ENCODE measurements at places on chromosomes 12 and 14.
A peak's percentile ranks its signal among the peaks of the same experiment; 100 is the strongest.

DNA sequence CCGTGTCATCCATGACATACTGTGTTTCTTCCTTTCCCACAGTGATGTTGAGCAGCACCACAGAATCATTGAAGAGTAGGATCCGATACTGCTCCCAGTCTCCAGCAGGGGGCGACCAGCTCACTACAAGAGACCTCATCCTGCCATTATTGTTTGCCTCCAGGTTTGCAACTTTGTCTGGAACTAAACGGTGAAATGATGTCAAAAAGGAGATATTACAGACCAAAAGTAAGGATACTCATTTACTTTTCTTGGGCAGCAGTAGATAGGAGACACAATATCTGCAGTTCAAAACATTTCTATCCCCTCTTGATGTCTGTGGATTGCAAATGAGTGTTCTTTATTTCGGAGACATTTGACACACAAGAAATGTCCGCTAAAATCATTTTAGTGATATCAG is 47.2 kb downstream of the PTPRB start:
- DNase-seq: peak; percentile 71

DNA sequence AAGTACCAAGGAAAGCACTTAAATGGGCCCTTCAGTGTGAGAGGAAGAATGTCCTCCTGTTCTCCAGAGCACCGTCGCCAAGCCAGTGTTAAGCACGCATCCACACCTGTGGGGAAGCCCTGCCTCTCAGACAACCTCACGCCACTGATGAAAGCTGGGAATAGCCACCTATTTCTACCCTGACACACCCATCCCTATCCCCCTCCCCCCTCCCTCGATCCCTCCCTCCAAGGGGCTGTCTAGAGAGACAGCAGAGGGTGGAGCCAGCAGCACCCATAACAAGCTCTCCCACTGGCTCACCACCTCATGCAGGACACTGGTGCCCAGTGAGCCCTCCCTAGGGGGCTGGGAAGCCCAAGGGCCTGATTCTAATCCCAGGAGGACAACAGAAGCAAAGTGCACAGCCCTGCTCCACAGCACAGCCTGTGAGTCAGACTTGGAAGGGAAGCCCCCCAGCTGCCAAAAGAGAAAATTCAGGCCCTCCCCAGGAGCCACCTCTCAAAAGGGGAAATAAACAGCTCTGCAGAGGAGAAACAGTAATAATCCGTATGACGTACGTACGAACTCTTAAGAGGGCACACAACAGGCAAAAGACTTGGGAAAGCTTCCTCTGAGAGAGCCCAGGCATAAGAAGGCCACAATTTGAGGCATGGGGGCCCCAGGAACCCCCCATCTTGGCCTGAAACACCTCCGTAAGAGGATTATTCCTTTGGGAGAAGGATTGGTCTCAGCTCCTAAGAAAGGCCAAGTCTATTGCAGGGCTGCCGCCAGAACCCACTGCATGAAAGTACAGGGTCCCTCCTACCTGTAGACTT is 7.8 kb downstream of the PITPNM2 start:
- peak; percentile 77 for DNase-seq

GRCh38 chr14:96586921-96587822 is 85.0 kb downstream of the PAPOLA start:
- DNase-seq: peak; percentile 35

- no peak for DNase-seq
These were observed 69.9 kb upstream of the C14orf180 start for GRCh38 chr14:104509673-104510072.

DNA sequence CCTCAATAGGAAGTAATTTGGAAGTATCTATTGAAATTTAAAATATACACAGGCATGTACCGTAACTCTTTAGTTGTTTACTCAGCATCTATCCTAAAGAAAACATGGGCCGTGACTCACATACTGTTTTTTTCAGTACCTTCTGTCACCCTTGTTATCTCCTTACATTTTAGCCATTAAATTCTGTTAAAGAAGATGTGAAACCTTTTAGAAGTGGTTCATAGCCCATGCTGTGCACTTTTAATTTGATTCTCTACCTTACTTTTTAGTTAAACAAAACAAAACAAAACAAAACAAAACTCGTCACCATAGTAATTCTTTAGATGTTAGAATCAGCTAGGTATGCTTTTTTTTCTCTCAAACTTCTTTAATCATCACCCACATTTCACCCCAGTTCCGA is 494.4 kb upstream of the RGS6 start:
- no peak for DNase-seq

DNA sequence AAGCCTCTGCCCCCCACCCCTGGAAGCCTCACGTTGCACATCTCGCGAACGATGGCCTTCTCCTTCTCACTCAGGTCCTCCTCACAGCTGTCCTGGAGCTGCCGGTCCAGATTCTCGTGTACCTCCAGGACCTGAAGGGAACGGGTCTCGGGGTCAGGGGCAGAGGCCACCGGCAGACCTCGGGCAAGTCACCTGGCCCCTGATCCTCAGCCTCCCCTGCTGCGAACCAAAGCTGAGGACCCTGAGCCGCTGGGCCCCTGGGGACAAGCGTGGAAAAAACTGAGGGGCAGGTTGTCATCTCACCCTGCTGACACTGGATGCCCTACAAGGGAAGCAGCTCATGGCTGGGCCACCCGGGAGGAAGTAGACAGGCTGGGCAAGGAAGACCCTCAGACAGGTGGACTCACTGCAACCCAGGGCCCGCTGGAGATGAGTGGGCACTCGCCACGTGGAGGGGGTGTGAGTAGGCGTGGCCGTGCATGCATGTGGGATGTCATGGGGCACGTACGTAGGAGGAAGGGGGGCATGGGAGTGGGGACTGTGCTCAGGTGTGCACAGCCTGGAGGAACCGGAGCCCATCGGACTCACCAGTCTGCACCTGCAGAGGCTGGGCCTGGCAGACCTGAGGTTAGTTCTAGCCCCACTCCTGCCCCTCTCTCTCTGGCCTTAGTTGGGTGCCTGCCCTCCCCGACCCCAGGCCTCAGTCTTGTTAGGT is 35.1 kb downstream of the CCNK start:
- DNase-seq: no peak

- no peak for DNase-seq
These were observed 91.2 kb downstream of the CEP128 start for GRCh38 chr14:80850197-80850814.

- no peak for DNase-seq
These were observed 73.0 kb downstream of the FUT8 start for GRCh38 chr14:65485516-65485915.

GRCh38 chr14:50901361-50901760 is 29.5 kb downstream of the ABHD12B start:
- no peak for DNase-seq

DNA sequence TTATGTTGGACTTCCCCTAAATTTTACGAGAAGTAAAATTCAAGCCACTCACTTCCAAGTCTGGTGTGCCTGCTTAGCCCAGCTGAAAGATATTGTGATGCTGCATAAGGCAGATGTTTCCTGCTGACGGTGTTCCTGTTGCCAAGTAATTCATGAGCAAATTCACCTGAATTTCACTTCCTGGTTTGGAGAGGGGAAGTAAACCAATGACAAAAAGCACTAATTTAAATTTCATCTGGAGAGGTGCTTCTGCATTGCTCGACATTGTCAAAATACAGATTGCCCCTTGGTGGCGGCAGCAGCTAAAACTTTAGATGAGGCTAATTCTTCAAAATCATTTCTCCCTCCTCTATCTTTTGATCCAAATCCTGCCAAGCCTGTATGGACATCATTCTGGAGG is 281.1 kb downstream of the AACS start:
- DNase-seq: no peak

DNA sequence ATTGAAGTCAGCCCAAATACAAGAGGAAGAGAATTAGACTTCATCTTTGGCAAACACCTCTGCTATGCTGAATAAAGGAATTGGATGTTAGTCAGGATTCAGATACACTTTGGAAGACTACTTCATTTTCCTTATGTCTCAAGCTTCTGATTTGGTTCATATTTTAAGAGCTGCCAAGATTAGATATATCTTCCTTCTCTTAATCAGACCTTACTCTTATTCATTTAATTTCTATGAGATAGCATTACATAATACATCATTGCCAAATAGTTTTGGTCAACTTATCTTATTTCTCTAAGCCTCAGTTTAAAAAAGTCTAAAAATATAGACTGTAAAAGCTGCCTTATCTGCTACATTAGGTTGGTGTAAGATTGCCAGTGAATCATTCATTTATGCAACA is 330.6 kb upstream of the NAV3 start:
- no peak for DNase-seq

- no peak for DNase-seq
These were observed 3.5 kb upstream of the RNASE4 start for GRCh38 chr14:20680843-20681347.

DNA sequence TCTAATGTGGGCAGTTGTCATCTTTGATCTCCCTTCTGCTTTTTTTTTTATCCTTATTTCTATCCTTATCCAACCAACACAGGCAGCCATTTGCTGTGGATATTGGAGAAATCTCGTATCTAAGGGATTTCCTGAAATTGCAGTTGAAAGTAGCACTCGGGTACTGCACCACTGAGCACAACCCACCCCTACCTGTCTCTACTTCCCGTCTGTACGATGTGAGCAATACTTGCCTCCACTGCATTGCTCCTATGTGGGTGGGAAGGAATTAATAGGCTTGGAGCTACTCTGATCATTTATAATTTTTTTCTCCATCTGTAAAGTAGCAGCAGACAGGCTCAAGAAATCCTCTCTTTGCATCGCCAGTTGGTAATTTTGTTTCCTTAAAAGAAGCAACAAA is 300.4 kb downstream of the SNAPC1 start:
- no peak for DNase-seq

DNA sequence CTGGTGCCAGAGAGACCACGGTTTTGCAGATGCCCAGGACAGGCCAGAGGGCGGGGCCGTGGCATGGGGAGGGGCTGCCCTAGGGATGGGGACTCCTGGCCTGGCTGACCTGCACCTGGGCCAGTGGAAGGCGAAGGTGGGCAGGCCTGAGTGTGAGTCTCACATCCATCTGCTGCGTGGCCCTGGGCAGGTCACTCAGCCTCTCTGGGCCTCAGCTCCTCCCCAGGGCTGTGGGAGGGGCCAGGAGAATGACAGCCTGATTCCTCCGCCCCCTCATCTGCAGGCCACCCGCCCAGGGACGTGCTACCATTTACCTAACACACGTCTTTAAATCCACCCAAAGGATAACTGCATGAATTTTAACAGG is 90.9 kb downstream of the GALNT9 start:
- no peak for DNase-seq

- DNase-seq: no peak
These were observed 14.4 kb upstream of the NTF3 start for GRCh38 chr12:5417500-5417899.

DNA sequence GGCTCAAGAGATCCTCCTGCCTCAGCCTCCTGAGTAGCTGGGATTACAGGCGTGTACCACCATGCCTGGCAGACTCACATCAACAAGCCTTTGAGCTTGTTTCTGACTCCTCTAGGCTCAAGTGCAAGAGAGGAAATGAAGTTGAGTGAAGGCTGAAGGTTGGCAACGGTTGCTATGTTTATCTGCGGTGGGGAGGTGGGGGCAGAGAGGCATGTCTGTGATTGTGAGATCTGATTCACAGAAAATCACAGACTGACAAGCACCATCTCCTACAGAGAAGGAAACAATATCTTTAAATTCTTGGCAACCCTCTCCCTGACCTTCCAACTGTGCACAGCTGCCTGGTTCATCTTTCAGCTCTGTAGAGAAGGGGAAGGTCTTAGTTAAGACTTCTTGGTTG is 22.1 kb upstream of the NINJ2 start:
- DNase-seq: no peak

GRCh38 chr12:127657036-127657435 is 609.9 kb upstream of the TMEM132C start:
- no peak for DNase-seq

DNA sequence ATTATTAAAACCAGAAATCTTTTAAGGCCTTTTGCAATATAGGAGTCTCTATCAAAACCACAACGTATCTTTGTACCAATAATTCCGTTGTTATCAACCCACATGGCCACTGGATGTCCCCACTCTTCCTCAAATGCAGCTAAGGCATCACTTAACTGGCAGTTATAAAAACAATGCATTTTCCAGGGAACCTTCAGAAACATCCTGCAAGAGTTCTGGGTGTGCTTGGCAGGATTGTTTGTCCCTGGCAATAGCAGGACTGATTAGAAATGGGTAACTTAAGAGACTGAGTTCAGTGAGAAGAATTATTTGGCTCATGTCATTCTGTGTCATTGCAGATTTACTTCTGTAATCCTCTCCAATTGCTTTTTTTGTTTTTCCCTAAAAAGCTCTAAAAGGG is 112.0 kb downstream of the SLC15A5 start:
- DNase-seq: peak; percentile 69
